Stimulated activated CD8-positive, alpha-beta memory T cell treated with anti-CD3 and anti-CD28 coated beads, Interleukin-4, amount 100 ng/mL, for 1 hour (primary cell): ENCODE measurements at places on chromosomes 12 and 14.

DNA sequence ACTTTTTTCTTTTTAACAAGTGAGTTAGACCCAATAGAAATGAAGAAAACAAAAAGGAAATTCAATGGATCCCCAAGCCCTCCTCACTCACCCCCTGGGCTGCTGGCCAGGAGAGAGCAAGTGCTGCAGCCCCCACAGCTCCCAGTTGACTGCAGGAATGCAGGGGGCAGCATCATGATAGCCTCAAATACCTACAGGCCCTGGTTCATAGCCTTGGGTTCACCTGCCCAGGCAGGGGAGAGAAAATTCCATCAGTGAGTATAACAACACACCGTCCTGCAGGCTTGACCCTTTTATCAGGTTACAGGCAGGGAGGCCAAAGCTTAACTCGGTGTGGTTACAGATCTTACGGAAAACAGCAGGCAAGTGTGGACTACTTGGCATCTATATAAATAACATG lies 76.3 kb downstream of the PHLDA1 start:
- no peak for DNase-seq

DNA sequence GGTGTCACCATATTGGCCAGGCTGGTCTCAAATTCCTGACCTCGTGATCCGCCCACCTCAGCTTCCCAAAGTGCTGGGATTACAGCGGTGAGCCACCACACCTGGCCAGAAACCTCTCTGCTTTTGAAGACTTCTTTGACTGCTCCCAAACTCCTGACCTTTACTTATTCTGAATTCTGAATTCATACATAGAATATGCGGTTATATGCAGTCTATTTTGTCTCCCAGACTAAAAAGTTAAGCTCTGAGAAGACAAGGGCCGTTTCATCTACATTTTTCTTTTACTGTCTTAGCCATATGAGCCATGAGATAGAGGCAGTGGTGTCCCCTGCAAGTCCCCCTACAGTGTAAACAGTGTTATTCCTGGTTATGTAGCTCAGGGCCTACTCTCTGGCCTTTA lies 179.3 kb downstream of the NTF3 start:
- DNase-seq = no peak

DNA sequence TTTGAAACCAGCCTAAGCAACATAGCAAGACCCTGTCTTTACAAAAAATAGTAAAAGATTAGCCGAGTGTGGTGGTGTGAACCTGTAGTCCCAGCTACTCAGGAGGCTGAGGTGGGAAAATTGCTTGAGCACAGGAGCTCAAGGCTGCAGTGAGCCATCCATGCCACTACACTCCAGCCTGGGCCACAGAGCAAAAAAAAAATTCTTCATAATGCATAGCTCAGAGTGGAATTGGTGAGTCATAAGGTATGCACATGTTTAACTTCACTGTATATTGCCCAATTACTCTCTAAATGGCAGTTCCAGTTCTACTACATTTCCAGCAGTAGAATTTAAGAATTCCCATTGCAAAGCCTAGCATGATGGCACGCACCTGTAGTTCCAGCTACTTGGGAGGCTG lies 26.8 kb upstream of the CLIP1 start:
- DNase-seq = no peak

GRCh38 chr12:49762468-49762847 lies 21.1 kb downstream of the TMBIM6 start:
- no peak for DNase-seq

GRCh38 chr12:27148373-27148772 lies 66.0 kb upstream of the C12orf71 start:
- DNase-seq = no peak

DNA sequence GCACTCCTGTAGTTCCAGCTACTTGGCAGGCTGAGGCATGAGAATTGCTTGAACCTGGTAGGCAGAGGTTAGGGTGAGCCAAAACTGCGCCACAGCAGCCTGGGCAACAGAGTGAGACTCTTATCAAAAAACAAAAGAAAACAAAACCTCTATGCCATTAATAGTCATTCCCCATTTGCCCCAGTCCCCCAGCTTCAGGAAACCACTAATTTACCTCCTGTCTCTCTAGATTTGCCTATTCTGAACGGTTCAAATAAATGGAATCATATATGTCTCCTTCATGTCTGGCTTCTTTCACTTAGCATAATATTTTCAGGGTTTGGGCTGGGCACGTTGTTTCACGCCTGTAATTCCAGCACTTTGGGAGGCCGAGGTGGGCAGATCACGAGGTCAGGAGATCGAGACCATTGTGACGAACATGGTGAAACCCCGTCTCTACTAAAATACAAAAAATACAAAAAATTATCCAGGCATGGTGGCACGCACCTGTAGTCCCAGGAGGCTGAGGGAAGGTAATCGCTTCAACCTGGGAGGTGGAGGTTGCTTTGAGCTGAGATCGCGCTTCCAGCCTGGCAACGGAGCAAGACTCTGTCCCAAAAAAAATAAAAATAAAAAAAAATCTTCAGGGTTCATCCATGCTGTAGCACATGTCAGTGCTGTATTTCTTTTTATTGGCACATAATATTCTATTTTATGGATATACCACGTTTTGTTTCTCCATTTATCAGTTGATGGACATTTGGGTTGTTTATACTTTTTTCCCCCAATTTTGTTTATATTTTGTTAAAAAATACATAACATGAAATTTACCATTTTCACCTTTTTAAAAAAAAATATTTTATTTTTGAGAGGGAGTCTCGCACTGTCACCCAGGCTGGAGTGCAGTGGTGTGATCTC lies 31.9 kb downstream of the KNTC1 start:
- no peak for DNase-seq

GRCh38 chr14:57834001-57834598 lies 31.8 kb downstream of the SLC35F4 start:
- DNase-seq = no peak

DNA sequence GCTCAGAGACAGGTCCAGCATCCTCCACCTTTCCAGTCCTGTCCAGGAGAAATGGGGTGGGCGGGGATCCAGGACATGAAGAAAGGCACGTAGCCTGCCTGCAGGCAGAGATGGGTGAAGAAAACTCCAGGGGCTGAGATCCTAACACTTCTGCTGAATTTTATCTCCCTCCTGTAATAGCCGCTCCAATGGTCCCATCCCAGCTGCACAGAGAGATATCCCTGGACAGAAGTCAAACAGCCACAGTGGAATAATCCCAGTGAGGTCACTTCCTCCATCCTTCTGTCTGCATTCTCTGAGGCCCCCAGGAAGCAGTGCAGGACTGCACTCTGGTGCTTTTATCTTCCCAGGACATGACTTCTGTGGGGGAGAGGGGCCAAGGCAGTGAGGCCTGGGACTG lies 26.3 kb downstream of the KRT18 start:
- no peak for DNase-seq

DNA sequence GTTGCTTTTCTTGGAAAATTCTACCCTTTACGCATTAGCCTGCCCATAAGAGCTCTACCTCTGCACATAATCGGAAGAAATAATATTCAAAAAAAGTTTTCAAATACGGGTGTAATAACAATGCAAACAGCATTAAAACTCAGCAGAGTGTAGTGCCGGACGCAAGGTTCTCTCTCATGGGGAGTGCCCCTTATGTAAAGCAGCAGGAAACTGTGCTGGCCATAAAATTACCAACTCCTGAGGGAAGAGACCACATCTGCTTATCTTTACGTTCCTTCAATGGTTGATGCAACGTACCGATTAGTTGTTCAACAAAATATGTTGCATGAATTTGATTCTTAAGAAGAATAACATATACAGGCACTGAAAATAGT lies 118.7 kb upstream of the TMCC3 start:
- DNase-seq = no peak

- no peak for DNase-seq
Observed at GRCh38 chr14:61555056-61555838, 140.1 kb upstream of the HIF1A start.

DNA sequence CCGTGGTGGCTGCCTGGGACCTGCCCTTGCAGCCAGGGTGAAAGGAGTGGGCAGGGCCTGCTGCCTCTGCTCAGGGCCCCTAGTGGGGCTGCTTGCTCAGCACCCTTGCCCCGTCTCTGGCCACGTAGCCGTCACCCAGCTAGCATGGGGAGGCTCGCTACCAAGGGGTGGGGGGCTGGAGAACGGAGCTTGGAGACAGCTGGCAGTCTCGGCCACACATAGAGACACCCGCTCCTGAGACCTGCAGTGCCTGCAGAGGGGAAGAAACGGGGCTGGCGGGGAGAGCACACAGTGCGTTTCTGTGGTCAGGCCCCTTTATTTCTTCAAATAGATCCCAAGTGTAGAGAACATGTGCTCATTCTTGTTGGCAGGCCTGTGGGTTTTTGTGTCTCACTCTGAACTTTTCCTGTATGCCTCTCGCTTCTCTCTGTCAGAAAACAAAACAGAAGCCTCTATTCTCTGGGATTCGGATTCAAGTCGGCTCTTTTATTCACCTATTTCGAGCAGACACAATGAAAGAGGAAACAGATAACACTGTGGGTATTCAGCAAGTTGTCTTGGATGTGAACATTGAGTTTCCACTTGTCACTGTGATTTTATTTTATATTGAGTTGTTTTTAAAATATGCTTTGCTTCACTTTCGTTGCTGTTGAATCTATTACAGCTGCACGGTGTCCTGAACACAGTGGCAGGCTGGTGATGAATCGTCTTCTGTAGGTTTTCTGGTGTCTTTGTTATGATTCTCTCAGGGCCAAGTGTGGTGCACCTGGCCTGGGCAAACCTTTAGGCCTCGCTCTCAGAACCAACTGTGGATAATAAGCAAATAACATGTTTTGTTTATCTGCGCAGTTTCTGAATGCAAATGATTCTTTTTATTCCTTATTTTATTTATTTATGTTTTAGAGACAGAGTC lies 26.5 kb downstream of the PACS2 start:
- DNase-seq = no peak
